Osteocyte (in vitro differentiated cells): ENCODE measurements at places on chromosomes 5 and 9. TPM values are rescaled to one million over a fixed set of nuclear protein-coding genes. Genes with fewer than 3 reads are reported as not detected.
A peak's percentile ranks its signal among the peaks of the same experiment; 100 is the strongest.

The RAB3C gene
- total RNA-seq, result not detected in 2 replicates

DNA sequence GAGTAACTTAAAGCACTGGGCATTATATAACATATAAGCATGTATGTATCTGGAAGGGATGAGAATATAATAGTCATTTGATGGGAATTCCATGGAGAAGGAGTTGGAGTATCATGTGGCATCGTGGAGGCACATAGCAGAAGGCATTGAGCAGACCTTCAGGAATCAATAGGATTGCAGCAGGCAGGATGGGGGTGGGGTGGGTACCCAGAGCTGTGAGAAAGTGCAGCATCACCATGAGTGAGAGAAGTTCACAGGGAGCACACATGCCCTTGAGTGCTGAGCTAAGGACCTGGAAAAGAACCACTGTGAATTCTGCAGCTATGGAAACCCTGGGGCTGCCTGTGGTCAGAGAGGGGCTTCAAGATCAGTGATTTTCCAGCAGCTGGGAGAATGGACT, 57.3 kb downstream of the MED10 start:
- DNase-seq, result peak; percentile 51

DNA sequence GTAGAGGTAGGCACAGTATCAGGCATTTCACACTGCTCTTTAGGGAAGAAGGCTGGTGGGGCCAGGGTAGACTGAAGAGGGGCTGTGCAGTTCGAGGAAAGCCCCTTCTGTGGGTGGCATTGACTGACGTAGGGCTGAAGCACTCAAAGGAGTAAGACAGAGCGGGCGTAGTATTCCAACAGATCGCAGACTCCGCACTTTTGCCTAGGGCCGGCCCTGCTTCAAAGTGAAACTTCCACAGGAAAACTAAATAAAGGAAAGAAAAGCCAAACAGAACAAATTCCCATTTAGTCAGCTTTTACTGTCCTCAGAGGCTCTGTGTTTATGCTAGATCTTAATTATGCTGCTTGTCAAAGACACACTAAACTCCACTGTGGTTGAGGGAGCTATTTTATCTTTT, 493.0 kb upstream of the WWC1 start:
- DNase-seq, result no peak

DNA sequence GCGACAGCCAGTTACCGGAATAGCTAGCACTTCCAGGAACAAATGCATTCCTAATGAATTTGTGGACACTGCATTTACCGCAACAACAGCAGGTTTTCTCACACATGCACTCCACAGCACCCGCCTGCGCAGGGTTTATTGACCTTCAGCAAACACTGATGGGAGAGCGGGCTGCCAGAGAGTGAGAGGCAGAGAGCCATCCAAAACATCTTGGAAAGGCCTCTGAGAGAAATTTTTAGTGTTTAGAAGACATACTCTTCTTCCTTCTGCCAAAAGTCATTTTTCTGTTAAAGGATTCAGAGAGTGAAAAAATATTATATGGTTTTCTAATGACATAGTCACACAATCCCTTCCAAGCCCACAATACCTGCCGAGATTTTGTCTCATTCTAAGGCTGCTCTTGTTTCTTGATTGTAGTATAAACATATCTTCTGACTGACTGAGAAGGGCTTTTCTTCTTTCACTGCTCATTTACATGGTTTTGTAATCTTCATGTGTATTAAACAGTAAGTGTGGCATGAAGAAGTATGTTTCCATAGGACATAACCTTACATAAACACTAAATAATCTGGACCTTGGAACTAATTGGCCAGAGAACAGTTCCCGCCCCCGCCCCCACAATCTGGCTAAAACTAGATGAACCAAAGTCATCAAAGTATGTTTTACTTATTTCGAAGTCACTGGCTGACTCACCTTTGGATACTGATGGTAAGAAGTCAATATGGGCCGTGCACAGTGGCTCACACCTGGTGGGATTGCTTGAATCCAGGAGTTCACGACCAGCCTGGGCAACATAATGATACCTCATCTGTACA, 432.5 kb upstream of the MEF2C start:
- DNase-seq, result no peak

GRCh38 chr9:116945817-116946216, 258.7 kb downstream of the TRIM32 start:
- DNase-seq, result no peak

GRCh38 chr5:172733131-172733973, 37.6 kb downstream of the DUSP1 start:
- peak; percentile 92 for DNase-seq

DNA sequence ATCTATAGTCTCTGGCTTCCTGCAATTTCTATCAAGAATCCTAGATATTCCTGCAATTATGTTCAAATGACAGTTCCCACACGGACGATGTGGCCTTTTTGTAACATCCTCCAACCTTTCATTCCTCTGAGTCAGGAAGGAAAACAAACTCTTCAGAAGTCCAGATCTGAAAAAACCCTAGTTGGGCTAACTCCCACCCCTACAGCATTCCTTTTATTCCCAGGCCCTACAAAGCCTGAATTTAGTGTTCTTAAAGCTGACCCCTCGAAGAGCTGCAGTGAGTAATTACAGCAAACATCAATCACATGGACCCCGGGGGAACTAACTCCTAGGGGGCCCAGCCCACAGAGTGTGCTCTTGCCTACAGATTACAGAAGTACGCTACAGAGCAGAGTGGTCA, 99.7 kb downstream of the SERINC5 start:
- DNase-seq, result no peak

DNA sequence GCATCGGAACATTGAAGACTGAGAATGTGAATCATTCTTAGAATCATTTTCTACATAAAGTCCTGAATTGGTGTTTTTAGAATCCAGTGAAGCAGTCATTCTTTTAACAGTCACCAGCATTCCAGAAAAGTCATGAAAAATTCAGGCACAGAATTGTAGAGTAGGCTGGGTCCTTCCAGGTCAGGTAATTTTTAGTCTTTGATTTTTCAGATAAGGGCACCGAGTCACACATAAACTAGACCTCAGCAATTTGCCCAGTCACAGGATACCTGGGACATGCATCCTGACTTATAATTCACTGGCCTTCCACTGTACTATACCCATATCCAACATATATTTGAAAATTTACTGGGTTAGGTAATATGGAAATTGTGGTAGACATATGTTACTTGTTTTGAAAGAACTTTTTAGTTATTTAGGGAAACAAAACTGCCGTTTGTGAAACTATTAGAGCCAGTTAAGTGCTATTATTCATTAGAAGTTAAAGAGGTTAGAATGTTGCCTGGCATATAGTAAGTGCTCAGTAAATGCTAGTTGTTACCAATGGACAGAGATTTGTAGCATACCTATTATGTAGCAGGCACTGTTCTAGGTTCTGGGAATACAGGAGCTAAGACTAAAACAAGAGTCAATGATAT, 10.9 kb downstream of the MAN2A1 start:
- no peak for DNase-seq

The ARL14EPL gene
- total RNA-seq, result not detected in 2 replicates

The CENPH gene
- total RNA-seq, result 5.3 and 7.7 TPM in 2 replicates

- no peak for DNase-seq
These were observed 57.4 kb upstream of the PRSS3 start for GRCh38 chr9:33737811-33738606.

GRCh38 chr9:94611638-94612068, 18.0 kb upstream of the FBP2 start:
- DNase-seq, result no peak

- no peak for DNase-seq
These were observed 101.6 kb upstream of the BASP1 start for GRCh38 chr5:17115855-17116254.

GRCh38 chr5:118115791-118116190, 872.6 kb downstream of the DTWD2 start:
- DNase-seq, result no peak

DNA sequence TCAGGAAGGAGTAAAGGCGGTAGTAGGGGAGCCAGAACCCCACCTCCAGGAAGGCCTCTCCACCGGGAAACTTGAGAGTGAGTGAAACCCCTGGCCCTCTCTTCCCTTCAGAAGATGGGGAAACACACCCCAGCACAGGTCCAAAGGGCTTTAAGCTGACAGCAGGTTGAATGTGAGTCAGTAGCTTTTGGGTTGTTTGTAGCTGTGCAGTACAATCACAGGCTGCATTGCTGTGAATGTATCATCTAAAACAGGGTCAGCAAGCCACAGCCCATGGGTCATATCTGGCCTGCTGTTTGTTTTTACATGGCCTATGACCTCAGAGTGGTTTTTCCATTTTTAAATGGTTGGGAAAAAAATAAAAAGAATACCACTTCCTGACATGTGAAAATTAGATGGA, 10.0 kb downstream of the OTULINL start:
- DNase-seq, result no peak

GRCh38 chr9:107905308-107906020, 415.9 kb upstream of the KLF4 start:
- no peak for DNase-seq

The LSM11 gene
- 7.2 TPM in 2 replicates for total RNA-seq

The PLK2 gene
- total RNA-seq, result 58.2 and 73.3 TPM in 2 replicates

DNA sequence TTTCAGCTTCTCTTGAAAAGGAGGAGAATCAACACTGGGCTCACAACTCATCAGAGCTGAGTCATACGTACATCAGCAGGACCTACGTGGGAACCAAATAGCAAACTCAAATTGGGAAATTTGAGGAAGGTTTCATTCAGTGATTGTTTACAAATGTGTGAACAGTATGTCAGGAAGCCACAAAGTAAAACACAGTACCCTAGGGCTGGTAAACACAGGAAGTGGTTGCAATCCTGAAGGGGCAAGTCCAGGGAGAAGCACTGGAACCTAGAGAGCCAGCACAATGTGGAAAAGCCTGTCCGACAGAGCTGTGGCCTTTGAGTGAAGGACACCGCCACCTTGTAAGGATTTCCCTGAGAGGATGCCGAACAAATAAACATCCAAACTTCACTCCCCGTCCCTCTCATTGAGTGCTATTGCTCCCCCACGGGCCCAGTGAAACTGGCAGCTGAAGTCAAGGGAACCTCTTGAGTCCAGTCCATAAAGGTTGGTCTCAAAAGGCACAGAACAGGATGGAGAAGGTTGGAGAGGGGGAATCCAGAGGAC, 26.7 kb upstream of the RICTOR start:
- DNase-seq, result no peak

DNA sequence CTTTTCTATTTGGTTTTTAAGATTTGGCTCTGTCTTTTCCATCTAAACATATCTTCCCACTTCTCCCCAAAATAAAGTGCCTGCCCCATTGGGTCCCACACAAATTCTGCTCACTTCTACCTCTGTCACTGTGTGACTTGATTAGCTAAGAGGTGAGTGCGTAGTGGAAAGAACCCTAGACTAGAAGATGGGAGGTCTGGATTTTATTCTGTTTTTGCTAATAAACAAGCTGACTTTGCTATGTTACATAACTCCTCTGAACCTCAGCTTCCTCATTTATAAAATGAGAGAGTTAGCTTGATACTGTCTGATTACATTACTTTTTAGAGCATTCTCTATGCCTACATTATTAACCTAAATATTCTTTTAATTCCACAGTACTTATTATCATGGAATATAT, 51.3 kb upstream of the PTGER4 start:
- no peak for DNase-seq

DNA sequence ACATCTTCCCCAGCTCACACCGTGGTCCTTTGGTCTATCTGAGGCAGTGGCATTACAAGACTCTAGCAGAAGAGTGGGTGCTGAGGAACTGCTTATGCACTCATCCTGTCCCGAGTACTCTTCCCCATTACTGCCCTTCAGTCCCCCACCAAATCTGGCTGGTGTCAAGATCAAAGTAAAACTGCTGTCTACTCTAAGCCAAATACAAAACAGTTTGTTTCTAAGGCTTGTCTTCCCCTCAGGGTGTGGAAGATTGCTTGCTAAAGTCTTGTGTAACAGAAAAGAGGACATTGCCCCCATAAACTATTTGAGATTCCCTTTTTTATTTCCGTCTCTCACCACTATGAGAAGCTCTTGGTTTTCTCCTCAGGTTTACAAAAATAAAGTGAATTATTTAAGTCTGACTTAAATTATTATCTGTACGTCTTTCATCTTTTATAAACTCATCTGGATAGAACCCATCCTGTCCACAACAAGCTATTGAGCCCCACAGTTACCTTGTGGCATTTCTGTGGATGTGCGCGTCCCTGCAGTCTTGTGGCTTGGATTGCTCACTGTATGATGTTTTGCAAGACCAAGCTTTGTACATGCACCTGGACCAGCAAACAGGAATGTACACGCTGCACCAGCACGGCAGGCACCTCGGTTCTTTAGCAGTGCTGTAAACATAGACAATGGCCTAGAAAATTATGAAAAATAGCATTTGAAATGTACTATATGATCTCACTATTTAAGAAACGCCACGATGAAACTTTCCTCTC, 61.0 kb downstream of the CYSTM1 start:
- no peak for DNase-seq

GRCh38 chr5:153974131-153974812, 64.4 kb downstream of the FAM114A2 start:
- DNase-seq, result no peak

DNA sequence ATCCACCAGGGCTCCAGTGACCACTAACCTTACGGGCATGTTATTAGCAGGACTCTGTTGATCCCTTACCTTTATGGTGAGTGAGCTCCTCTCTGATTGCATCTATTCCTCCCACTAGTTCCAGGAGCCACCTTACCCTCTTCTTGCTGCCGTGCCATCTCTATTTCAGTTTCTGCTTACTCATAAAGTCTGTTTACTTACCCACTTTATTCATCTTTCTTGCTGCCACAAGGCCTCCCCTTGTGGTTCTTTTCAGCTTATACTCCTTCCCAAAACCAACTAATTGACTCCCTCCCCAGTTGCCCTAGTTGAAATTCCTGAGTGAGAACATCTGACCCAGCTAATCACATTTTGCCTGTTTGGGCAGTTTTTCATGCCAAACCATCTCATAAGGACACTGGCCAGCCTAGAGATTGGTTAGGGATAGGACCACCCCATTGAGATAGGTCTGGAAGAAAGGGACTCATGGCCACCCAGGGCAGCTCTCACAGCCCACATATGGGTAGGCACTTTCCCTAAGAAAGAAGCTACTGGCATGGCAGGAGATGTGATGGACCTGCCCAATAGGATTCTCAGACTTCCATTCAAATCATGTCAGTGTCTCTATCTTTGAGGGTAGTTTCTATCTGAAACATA, 412.7 kb downstream of the EFNA5 start:
- DNase-seq, result no peak

DNA sequence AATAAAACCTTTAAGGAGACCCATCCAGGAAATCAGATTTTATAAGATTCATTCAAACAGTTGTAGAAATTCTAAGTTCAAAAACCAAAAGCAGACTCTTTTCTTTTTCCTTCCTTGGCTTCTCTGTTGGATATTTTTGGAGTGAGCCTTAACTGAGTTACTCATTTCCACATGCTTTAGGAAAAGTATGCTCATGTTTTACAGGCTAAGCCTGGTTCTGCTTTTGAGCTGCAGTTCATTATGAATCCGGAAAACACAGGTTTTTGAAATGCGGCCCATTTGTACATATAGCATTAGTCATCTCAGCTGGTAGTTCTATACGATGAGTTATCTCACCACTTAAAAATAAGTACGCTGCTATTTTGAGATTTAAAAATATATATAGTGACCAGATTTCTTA, 156.6 kb upstream of the DMRT1 start:
- no peak for DNase-seq

DNA sequence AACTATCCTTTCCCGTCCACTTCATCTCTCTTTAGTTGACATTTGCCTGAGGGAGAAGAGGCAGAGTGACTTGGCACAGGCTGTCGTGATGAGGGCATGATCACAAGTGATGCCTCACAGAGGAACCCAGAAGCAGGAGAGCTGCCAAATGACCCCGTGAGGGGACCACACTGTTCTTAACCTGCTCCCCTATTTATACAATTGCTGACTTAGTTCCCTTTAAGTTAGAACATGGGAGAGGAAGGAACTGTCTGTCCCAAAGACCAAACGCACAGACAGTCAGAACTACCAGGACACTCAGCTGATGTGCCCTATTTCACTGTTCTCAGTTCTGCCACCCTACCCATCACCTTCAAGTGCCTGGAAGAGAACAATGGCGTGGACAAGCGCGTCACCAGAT, 73.7 kb downstream of the SLC1A3 start:
- no peak for DNase-seq
